ENCODE measurements at places on chromosomes 13 and 19. TPM values are rescaled to one million over a fixed set of nuclear protein-coding genes. Genes with fewer than 3 reads are reported as not detected.

GRCh38 chr13:90673746-90674145 lies 673.7 kb upstream of the MIR17HG start:
- peak; percentile 90 for DNase-seq

DNA sequence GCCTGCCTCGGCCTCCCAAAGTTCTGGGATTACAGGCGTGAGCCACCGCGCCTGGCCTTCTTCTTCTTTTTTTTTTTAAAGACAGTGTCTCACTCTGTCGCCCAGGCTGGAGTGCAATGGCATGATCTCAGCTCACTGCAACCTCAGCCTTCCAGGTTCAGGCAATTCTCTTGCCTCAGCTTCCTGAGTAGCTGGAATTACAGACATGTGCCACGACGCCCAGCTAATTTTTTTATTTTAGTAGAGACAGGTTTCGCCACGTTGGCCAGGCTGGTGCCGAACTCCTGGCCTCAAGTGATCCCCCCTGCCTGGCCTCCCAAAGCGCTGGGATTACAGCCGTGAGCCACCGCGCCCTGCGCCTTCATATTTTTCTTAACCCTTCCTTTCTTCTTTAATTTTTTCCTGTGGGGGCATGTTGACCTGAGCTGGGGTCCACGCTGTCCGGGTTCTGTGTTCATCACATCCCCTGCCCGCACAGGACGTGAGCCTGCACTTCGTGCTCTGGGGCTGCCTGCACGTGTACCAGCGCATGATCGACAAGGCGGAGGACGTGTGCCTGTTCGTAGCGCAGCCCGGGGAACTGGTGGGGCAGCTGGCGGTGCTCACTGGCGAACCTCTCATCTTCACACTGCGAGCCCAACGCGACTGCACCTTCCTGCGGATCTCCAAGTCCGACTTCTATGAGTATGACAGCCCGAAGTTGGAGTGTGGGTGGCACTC lies 14.1 kb downstream of the PNPLA6 start:
- DNase-seq: no peak

- no peak for DNase-seq
These were observed 556.3 kb upstream of the ARGLU1 start for GRCh38 chr13:107124129-107124718.

GRCh38 chr19:20165971-20166592 lies 932 bp upstream of the ZNF486 start:
- DNase-seq: peak; percentile 62

DNA sequence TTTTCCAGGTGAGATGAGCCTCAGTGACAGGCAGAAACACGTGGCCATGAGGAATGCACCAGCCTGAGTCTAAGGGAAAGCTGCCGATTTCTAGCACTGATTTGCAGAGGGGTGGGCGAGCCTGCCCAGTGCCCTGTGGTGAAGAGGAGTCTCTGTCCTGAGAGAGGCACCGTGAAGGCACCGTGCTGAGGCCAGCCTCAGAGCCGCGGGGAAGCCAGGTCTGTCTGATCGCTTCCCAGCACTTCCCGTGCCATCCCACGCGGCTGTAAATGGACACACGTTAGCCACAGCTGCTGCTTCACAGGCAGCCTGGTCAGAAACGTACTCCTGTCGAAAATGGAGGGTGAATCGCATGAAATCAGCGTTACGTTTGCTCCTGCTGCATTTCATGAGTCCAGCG lies 79.8 kb downstream of the ATP11A start:
- no peak for DNase-seq

- no peak for DNase-seq
These were observed 28.6 kb upstream of the SLC15A1 start for GRCh38 chr13:98781045-98781444.

GRCh38 chr19:46299695-46300094 lies 2.9 kb downstream of the HIF3A start:
- no peak for DNase-seq

GRCh38 chr13:98947925-98948324 lies 29.9 kb downstream of the DOCK9 start:
- DNase-seq: no peak

- DNase-seq: no peak
These were observed 17.1 kb downstream of the PEG3 start for GRCh38 chr19:56823417-56823816.

DNA sequence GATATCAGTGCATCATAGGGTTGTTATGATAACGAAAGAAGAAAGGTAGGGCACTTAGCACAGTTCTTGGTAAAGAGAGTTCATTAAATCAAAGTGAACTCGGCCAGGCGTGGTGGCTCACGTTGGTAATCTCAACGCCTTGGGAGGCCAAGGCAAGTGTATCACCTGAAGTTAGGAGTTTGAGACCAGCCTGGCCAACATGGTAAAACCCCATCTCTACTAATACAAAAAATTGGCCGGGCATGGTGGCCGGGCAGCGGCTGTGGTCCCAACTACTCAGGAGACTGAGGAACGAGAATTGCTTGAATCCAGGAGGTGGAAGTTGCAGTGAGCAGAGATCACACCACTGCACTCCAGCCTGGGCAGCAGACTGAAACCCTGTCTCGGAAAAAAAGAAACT lies 19.1 kb downstream of the PSPC1 start:
- no peak for DNase-seq

- DNase-seq: no peak
These were observed 388.9 kb upstream of the DACH1 start for GRCh38 chr13:72255908-72256307.

- DNase-seq: peak; percentile 53
These were observed 15.4 kb upstream of the NOP53 start for GRCh38 chr19:47729799-47730520.

DNA sequence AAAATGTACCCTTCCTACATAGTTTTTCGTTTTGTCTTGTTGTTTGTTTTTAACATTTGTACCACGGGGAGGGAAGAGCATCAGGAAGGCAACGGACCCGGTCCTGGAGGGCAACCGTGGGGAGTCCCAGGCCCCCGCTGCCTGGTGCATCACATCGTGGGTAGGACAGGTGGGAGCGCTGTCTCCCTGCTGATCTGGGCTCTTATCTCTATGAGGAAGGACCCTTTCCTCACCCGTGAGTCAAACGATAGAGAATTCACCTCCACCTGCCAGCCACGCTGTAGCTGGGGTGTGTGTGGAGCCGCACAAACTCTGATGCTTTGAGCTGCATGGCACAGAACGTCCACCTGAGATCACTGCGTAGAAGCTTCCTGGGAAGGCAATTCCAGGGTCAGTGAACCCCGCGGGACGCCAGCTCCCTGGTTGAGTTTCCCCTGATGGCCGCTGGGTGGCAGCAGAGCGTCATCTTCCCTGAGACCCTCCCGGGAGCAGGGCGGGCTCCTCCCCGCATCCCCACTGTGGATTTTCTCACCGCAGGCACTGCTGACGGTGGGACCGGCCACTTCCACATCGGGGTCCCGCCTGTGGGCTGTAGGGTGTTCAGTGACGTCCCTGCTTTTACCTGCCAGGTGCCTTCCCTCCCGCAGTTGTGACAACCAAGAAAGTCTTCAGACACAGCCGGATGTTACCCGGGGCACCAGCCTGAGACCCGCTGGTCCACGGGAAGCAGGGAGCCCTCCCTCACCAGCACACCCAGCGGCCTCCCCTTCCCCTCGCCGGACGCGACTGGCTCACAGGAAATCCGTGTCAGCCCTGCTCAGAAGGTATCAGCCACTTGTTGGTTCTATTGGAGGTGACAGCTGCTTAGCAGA lies 54.7 kb downstream of the ZNF787 start:
- peak; percentile 43 for DNase-seq

The CERS1 gene
- polyA plus RNA-seq: 3.5 TPM

The KLF1 gene
- polyA plus RNA-seq: 2.3 TPM

The LRRC4B gene
- polyA plus RNA-seq: 10.9 TPM

The CABP5 gene
- not detected for polyA plus RNA-seq

The ZNF221 gene
- 9.2 TPM for polyA plus RNA-seq

The MEIS3 gene
- polyA plus RNA-seq: 27.4 TPM

The SELENOW gene
- 200 TPM for polyA plus RNA-seq

The VSTM1 gene
- not detected for polyA plus RNA-seq

The JSRP1 gene
- not detected for polyA plus RNA-seq

The PRODH2 gene
- polyA plus RNA-seq: not detected
